ENCODE measurements at places on chromosomes 12 and 14. TPM values are rescaled to one million over a fixed set of nuclear protein-coding genes. Genes with fewer than 3 reads are reported as not detected.

Gene KRT77
- total RNA-seq = not detected

Gene PZP
- 0.08 TPM for total RNA-seq

Gene KRT6C
- total RNA-seq = 0.32 TPM

Gene GALNT6
- total RNA-seq = 41.3 TPM

Gene FOXN4
- total RNA-seq = not detected

Gene KCNMB4
- 9.2 TPM for total RNA-seq

Gene VRTN
- total RNA-seq = not detected

Gene SPX
- 1.3 TPM for total RNA-seq

Gene KLHL33
- total RNA-seq = not detected

Gene CCNB1IP1
- 84.8 TPM for total RNA-seq

Gene SERPINA10
- 23.0 TPM for total RNA-seq

Gene FGD4
- total RNA-seq = 38.3 TPM

- peaks cover 15% of the 10 kb centered on the region for H3K4me1 ChIP-seq
- DNase-seq = peak; percentile 12
- peak overlapping the region; percentile 32 for H3K4me3 ChIP-seq
- peak overlapping the region; percentile 54 for H3K27ac ChIP-seq
- no peaks in the 10 kb centered on the region for H3K27me3 ChIP-seq
These were observed 890 bp downstream of the SPTLC2 start for GRCh38 chr14:77615361-77616132.

DNA sequence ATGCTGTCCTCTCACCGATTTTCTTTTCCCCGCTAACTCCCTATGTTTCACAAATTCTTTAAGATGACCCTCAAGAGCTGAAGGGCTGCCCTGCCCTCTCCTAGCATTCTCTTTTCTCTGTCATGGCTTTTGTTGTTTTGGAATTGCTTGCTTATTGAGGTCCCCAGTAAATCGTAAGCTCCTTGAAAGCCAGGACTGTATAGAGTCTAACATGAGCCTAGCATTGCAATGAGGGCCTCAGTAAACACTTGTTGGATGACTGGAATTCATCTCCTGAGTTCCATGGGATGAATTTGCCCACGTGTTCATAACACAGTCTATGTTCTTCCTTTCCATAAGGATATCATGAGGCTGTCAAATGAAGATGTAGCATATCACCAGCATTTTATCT is 92.2 kb downstream of the APAF1 start:
- H3K4me3 ChIP-seq = no peak overlapping the region
- H3K27me3 ChIP-seq = no peaks in the 10 kb centered on the region
- H3K27ac ChIP-seq = no peak overlapping the region
- H3K4me1 ChIP-seq = peaks cover 15% of the 10 kb centered on the region

- no peaks in the 10 kb centered on the region for H3K27me3 ChIP-seq
- H3K27ac ChIP-seq = peak overlapping the region; percentile 47
- DNase-seq = no peak
- H3K4me3 ChIP-seq = no peak overlapping the region
These were observed 22.9 kb downstream of the SPTLC2 start for GRCh38 chr14:77593501-77593961.

DNA sequence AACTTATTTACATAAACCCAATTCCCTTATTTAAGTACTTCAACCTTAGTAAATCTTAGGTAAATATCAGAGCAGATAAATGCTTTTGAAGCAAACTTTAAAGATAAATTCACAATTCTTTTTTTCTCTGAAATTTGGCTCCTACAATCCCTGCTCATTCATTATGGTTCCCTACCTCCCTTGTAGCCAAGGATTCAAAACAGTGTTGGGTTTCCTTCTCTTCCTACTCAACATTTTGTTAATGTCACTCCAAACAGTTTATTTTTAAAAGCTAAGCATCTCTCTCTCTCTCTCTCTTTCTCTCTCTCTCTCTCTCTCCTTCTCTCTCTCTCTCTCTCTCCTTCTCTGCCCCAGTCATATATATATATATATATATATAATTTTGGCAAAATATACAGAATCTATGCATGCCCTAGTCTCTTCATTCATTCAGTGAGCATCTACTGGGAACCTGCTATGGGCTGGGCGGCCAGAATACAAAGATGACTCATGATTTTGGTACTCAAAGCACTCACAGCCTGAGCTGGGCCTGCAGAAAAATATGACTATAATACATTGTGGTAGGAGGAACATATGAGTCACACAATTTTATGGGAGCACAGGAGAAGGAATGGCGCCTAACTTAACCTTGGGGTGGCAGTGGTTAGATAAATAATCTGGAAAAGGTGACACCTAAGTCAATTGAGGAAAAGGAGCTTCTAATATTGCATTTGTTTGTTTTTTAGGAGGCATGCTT is 123.7 kb upstream of the DHRS4 start:
- no peaks in the 10 kb centered on the region for H3K27me3 ChIP-seq
- peak; percentile 62 for DNase-seq
- H3K27ac ChIP-seq = no peak overlapping the region

DNA sequence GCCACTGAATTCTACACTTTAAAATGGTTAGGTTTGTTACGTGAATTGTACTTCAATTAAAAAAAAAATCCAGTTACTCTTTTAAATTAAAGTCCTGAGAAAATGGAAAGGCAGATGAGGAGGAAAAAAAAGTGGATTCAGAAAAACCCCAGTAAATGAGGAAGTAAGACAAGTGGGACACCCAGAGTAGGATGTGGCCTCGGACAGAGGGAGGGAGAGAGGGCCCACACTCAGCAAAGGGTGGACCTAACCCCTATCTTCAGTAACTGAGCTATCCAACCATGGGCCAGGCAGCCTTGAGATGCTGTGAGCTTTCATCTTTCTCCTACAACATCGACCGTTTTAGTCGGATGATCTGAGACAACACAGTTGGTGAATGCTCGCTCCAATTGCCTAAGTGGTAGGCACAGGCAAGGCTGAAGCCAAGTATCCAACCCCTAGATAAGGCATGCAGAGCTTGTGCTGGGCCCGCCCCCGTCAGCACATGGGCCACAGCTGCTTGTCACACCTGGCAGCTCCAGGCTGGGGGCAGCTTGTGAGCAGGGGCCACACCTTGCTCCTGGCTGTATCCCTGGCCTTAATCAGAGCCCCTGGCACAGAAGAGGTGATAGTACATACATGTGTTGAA is 142.1 kb downstream of the TTC7B start:
- no peak overlapping the region for H3K27ac ChIP-seq
- H3K4me3 ChIP-seq = no peak overlapping the region
- H3K27me3 ChIP-seq = no peaks in the 10 kb centered on the region

DNA sequence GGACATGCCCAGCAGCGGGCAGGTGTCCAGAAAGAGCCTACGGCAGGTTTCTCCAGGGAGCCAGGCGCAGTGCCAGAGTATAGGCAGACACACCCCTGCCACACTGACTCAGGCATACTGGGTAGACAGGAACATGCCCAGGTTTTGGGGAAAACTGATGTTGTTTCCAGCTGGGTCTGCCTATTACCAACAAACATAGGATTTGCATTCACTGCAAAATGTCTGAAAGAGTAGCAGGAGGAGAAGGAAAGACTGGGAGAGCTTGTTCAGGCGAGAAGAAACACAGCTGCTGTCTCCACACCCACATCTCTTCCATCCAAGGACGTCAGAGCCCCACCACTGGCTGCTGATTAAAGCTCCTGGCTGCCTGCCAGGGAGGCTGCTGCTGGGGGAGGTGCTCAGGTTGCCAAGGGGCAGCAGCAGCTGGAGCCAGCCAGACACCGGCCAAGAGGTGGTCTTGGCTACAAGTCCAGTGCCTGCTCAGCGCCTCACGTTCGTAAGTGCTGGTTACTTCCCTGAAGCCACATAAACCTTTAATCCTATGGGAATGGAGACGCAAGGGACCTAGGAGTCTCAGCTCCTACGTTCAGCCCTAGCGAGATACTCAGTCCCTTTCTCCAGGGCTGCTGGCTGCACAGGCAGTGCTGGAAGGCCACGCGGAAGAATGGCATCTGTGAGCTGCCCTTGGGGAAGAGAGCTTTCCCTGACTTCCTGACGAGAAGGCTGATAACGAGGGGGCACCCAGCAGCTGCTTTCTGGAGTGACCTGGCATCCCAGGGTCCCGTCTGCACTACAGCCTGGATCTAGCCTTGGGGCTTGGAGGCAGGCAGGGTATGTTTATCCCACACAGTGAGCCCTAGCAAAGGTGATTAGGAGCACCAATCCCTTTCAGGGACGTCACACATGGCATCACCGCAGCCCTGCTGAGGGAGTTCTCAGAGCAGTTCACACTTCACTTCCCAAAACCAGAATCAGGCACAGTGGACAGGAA is 58.1 kb downstream of the PLEKHG3 start:
- no peak overlapping the region for H3K4me3 ChIP-seq
- peak overlapping the region; percentile 92 for H3K27ac ChIP-seq
- no peaks in the 10 kb centered on the region for H3K27me3 ChIP-seq
- DNase-seq = peak; percentile 95
- no peaks in the 10 kb centered on the region for H3K36me3 ChIP-seq
- peaks cover 70% of the 10 kb centered on the region for H3K4me1 ChIP-seq

DNA sequence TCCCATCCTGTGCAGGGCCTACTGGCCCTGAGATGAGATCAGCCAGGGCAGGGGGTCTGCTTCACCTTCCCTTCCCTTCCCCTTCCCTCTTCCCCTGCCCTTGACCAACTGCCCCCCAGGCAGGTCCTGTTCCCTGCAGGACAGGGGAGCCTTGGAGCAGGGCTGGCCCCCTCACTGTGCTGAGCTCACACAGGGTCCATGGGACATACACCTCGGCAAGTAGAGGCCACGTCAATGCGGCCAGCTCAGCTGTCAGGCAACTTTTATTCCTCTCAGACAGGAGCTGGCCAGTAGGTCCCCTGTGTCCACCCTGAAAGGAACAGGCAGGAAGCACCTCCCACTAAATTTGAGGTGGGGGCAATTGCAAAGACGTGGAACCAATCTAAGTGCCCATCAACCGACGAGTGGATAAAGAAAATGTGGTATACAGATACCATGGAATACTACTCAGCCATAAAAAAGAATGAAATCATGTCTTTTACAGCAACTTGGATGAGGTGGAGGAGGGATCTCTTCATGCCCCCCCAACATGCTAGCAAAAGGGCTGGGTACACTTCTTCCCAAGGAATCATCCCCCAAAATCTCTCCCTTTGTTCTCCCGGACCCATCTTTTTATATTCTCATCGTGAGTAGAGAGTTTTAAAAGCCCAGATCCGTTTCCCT is 148.7 kb downstream of the BCL11B start:
- no peaks in the 10 kb centered on the region for H3K36me3 ChIP-seq
- no peak for DNase-seq
- H3K27me3 ChIP-seq = no peaks in the 10 kb centered on the region
- no peaks in the 10 kb centered on the region for H3K4me1 ChIP-seq

GRCh38 chr12:110105986-110106385 is 18.2 kb upstream of the IFT81 start:
- H3K36me3 ChIP-seq = no peaks in the 10 kb centered on the region
- no peak overlapping the region for H3K4me3 ChIP-seq
- no peak for DNase-seq
- no peaks in the 10 kb centered on the region for H3K27me3 ChIP-seq

DNA sequence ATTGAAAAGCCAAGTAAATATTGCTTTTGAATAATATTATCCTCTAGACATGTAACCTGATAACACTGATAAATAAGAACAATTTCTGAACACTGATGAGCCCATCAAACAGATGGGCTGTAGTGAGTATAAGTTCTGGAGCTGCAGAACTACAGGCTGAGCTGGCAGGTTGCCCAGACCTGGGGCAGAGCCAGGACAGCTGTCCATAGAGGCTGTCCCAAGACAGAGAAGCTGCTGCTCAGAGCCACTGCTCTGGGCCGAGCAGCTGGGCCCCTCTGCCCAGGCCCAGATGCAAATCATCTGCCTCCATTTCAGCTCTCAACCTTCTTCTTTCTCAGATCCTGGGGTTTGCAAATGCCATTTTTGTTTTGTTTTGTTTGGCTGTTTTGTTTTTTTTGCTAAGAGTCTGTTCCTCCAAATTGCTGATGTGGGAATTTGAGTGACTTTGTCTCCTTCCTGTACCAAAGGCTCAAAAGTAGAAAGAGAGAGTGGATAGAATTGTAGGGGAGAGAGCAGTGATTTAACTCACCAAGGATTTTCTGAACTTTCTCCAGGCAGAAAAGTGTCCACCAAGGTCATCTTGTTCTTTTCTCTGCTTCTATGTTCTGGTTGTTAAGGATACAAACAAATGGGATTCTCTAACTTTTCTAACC is 4.0 kb upstream of the TESPA1 start:
- no peak overlapping the region for H3K4me3 ChIP-seq
- H3K4me1 ChIP-seq = no peaks in the 10 kb centered on the region
- peak; percentile 40 for DNase-seq
- H3K27ac ChIP-seq = no peak overlapping the region

GRCh38 chr12:5139751-5140150 is 96.1 kb downstream of the KCNA5 start:
- no peak overlapping the region for H3K4me3 ChIP-seq
- no peaks in the 10 kb centered on the region for H3K4me1 ChIP-seq
- DNase-seq = no peak
- H3K36me3 ChIP-seq = no peaks in the 10 kb centered on the region

DNA sequence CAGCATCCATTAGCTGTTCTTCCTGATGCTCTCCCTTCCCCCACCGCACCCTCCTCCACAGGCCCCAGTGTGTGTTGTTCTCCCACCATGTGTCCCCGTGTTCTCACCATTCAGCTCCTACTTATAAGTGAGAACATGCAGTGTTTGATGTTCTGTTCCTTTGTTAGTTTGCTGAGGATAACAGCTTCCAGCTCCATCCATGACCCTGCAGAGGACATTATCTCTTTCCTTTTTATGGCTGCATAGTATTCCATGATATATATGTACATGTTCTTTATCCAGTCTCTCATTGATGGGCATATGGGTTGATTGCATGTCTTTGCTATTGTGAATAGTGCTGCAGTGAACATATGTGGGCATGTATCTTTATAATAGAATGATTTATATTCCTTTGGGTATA is 9.0 kb downstream of the ATF1 start:
- H3K36me3 ChIP-seq = no peaks in the 10 kb centered on the region
- no peak for DNase-seq
- no peak overlapping the region for H3K27ac ChIP-seq
- no peak overlapping the region for H3K4me3 ChIP-seq
- no peaks in the 10 kb centered on the region for H3K27me3 ChIP-seq

- no peak for DNase-seq
- H3K4me3 ChIP-seq = no peak overlapping the region
- no peaks in the 10 kb centered on the region for H3K36me3 ChIP-seq
- no peak overlapping the region for H3K27ac ChIP-seq
These were observed 187.3 kb upstream of the RMST start for GRCh38 chr12:97275256-97275655.
